ENCODE measurements at places on chromosomes 4 and X.

DNA sequence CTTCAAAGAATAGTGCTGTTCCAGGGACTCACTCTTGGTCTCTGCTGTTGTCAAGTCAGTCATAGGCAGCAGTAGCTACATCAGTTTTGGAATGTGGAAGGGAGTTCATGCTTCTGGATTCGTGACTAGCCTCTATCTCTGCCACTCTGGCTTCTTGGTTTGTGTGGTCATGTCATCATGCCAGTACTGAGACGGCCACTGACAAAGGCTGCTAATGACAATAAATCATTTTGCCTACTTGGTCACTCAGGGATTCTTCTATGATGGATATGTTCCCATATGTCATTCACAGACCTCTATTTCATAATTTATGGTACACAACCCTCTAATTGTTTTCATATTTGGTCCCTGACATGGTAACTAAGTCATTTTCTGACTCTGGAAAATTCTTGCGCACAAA, 450.8 kb upstream of the BOD1L1 start:
- DNase-seq: no peak

GRCh38 chr4:122658818-122659295, 38.0 kb upstream of the IL21 start:
- no peak for DNase-seq

DNA sequence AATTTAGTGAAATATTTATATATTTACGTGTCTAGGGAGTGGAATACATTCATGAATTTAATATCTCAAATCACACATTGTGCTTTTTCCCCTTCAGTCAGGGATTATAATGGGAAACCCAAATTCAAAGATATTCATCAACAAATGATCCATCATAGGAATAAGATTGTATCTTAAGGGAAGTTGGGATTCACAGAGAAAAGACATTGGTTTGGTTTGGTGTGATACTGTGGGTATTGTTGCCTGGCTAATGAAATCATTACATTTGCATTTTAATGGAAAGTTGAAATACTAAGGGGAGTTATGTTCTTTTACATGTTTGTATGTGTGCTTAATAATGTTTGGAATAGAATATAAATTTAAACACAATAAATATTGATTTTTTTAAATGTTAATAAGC, 1.7 kb downstream of the TET2 start:
- no peak for DNase-seq

GRCh38 chrX:11426712-11427452, 133.7 kb downstream of the AMELX start:
- DNase-seq: no peak

All from NCI-H1092 (cell line).